Activated CD4-positive, alpha-beta T cell treated with anti-CD3 and anti-CD28 coated beads for 1 hour (primary cell): ENCODE measurements at places on chromosomes 6 and 20.

DNA sequence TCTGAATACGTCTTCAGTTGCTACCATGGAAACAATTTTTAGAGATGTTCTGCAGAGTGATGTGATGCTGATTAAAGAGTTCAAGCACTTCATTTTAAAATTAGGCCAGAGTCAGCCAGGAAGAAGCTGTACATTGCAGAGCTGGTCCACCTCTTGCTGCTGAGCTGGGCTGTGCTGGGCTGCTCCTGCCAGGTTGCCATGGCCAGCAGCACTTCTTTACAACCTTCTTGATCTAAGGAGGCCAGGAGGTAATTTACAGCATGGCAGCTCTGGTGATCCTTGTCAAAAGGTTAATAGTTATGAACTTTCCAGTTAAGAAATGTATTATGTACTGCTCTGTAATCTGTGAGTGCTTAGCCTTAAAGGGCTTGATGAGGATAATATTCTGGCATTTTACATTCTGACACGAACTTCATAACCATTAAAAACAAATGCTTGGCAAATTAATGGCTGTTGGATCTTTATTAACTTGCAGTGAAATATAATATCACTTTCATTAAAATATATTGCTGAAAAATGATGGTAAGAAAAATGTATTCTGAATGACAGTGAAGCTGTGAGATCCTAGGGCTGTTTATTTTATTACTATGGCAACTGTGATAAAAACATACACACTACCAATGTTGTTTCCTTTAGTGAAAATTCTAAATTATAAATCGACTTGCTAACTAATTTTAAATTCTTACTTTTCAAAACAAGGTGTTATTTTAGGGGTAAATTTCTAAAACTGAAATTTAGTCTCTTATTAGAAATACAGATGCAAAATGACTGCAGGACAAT is 259.7 kb downstream of the RFPL4B start:
- DNase-seq, result no peak

GRCh38 chr6:64266351-64266821 is 630.8 kb downstream of the PHF3 start:
- DNase-seq, result no peak

DNA sequence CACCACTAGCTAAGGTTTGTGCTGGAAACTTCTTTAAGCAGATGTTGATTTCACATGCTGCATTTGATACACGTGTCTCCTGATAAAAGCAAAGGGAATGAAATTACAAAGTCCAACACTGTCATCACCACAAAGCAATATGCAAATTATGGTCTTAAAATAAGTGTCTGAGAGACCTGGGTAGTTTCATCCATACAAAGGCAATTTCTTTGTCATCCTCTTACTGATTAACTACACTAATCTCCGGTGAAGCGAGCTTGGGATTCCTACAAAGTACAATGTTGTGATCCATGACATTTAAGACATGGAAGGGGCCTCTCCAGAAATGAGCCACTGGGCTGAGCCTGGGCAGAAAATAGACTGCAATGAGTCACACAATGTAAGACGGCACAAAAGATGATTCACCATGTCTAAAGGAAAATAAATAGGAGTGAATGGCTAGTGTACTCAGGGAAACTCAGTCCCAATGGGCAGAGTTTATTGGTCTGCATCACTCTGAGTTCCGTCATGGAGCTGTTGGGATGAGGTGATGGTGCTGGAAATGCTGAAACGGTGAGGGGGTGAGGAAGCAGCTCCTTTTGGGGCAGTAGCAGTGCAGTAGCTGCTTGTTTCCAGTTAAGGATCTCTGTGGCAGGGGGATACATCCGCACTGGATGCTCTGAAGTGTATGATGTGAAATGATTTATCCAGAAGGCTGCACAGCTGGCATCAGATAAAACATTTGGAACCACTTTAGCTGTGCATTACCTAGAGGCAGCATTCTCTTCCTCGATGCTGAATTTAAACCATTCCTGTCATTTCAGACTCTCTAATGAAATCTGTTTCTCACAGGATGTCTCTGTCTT is 103.3 kb downstream of the IBTK start:
- DNase-seq, result no peak

DNA sequence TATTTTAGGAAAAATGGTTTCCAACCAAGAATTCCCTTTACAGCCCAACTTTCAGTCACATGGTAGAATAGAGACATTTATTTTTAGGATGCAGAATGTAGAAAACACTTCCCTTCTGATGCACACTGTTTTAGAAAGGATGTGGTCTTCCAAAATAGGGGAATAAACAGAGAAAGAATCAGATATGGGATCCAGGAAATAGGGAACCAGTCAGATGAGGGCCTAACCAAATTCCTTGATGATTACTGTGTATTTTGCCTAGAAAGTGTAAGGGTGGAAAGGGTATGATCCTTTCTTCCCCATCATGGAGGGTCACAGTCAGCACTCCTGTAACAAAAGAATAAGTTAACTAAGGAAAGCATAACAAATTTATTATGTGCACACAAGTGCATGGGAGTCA is 27.4 kb downstream of the SLX4IP start:
- DNase-seq, result no peak

GRCh38 chr20:62064770-62065673 is 659 bp downstream of the TAF4 start:
- no peak for DNase-seq

DNA sequence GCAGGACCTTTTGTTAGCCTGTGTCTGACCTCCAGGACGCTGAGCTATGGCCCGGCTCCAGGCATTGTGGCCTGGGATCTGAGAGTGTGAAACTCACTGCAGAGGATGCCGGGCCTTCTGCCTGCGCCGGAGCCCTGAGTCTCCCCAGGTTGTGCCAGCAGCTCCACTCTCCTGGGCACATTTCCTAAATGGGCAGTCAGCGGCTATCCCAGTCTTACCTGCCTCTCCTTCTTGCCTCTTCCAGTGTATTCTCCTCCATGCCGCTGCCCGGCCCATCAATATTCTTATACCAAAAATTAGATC is 397.8 kb downstream of the CDH4 start:
- DNase-seq, result no peak

DNA sequence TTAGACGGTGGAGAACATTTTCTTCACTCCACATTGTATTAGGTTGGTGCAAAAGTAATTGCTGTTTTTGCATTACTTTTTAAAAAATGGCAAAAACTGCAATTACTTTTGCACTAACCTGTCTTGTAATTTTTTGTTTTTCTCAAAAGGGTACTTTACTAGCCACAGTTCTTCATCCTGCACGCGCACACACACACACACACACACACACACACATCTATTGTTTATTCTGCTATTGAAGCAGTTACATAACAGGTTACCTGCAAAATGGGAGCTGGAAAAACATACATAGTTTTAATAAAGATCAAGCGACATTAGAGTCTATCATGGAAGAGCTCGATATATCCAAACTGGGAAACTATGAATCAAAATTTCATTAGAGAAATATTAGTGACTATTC is 235.2 kb downstream of the SIM1 start:
- DNase-seq, result no peak
